Spleen (tissue), 13 donors: ENCODE measurements at places on chromosomes 3 and 15.

- no peak for DNase-seq
Measured at GRCh38 chr15:52706091-52706490, 26.9 kb upstream of the ATOSA start.

- DNase-seq: no peak
Measured at GRCh38 chr3:89954137-89954536, 846.7 kb downstream of the EPHA3 start.

DNA sequence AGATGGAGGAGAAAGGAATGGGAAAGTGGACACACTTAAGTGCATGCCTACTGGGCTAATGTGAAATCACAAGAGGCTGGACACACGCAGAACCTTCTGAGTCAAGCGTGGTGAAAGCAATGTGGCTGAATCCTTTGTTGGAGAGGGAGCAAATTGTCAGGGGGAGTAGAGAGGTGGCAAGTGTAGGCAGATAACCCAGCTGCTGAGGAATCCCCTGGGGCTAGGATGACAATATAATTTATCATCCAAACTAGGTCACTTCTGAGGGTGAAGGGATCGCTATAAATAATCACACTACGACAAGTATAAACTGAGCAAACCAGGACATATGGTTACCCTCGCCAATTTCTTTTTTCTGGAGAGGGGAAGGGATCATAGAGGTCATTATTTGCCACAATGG lies 28.7 kb downstream of the TAMM41 start:
- DNase-seq: no peak

DNA sequence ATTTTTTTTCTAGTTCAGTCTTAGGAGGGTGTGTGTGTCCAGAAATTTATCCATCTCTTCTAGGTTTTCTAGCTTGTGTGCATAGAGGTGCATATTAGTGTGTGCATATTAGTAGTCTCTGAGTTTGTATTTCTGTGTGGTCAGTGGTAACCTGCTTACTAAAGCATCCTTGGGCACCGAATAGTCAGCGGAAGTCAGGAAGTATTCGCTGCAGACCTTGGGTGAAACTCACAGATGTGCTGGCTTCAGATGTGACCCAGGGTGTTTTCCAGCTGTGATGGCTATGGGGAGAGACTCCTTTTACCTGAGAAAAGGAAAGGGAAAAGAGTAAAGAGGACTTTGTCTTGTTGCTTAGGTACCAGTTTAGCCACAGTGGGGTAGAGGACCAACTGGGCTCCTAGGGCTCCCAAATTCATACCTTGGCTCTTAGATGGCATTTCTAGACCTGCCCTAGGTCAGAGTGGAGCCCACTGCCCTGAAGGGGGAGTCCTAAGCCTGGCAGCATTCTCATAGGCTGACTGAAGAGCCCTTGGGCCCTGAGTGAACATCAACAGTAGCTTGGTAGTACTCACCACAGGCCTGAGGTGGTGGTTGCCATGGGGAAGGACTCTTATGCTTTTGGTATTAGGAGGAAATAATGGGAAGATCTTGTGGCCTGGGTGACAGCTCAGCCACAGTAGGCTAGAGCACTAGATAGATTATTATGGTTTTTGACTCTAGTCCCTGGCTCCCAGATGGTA lies 286.0 kb upstream of the ZPLD1 start:
- DNase-seq: no peak

DNA sequence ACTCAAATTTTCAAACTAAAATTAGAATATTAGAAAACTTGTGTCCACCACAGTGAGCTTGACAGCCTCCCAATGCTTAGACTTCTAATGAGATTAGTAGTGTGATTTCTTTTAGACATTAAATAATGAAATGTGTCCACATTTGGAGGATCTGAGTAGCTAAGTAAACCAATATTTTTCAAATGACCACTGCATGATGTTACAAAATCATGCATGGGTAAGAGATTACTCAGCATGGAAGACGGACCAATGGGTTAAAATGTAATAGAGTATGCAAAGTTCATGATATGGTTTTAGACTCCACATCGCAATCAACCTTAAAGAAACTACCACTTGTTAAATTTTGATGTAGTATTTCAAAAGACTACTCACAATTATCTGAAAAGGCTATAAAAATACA lies 130.6 kb downstream of the IMPG2 start:
- no peak for DNase-seq

- no peak for DNase-seq
Measured at GRCh38 chr3:60509471-60509870, 741.8 kb downstream of the FHIT start.

DNA sequence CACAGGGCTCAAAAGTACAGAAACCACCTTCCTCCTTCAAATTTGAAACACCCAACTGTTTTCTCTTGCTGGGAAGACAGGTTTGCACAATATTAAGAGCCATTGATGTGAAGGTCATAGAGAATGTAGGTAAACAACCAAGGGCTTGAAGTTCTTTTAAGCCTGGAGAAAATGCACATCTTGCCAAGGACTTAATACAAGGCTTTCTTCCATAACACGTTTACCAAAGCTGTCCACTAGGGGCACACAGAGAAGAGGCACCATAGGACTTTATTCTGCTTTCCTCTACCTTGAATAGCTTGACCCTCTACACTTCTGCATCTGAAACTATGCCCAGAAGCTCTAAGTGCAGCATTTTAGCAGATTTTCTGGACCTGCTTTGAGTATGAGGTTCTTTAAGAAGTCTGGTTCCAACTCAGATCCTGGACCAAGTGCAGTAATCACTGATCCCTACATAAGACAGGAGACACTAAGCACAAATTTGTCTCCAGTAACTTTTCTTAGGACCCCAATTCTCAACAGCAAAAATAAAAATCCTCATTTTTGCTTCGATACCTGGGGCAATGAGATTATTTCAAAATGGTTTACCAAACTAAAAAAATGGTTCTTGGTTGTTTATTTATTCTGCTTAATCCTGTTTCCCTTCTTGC lies 138.0 kb downstream of the FBN1 start:
- DNase-seq: no peak

- no peak for DNase-seq
Measured at GRCh38 chr15:87293031-87293430, 963.5 kb downstream of the NTRK3 start.

DNA sequence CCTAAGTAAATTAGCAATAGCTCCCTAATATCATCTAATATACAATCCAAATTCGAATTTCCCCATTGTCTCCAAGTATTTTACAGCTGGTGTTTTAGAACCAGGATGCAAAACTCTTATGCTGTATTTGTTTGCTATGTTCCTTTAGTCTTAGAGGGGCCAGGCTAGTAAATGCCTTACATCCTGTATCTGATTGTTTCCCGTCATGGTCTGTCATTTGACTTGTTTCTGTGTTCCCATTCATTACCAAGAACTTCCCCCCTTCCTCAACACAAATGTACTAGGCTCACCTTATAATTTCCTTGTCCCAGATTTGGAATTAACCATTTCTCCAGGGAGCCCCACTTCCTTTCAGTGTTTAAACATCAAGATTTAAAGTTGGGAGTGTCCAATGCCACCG lies 54.1 kb downstream of the ABTB1 start:
- DNase-seq: no peak

GRCh38 chr15:62465173-62465572 lies 300.1 kb upstream of the C2CD4B start:
- DNase-seq: no peak

- no peak for DNase-seq
Measured at GRCh38 chr15:43527802-43528541, 10.6 kb downstream of the MAP1A start.
